ENCODE measurements at places on chromosomes 5 and 9.

- no peak for DNase-seq
Observed at GRCh38 chr5:140348104-140348503, 1.7 kb upstream of the HBEGF start.

DNA sequence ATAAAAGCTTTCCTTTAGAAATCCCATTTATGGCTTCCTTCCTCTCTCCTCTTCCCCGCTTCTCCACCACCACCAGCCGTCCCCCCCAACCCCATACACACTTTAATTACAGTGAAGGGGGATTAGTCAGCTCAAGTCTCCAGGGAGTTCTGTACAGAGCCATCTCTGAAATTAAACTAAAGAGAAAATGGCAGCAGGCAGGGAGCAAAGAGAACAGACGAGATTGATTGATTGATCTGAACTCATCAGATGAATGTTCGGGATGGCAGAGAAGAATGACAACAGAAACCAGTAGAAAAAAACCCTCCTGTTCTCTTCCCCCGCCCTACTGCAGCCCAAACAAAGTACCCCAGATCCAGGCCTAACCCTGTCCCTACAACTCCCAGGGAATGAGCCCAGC lies 241.7 kb upstream of the PANK3 start:
- DNase-seq, result no peak

- DNase-seq, result no peak
Observed at GRCh38 chr5:91110686-91111085, 272.4 kb downstream of the ARRDC3 start.

GRCh38 chr5:120098902-120099535 lies 365.1 kb upstream of the PRR16 start:
- DNase-seq, result no peak

- no peak for DNase-seq
Observed at GRCh38 chr9:36543916-36544315, 28.8 kb upstream of the MELK start.

DNA sequence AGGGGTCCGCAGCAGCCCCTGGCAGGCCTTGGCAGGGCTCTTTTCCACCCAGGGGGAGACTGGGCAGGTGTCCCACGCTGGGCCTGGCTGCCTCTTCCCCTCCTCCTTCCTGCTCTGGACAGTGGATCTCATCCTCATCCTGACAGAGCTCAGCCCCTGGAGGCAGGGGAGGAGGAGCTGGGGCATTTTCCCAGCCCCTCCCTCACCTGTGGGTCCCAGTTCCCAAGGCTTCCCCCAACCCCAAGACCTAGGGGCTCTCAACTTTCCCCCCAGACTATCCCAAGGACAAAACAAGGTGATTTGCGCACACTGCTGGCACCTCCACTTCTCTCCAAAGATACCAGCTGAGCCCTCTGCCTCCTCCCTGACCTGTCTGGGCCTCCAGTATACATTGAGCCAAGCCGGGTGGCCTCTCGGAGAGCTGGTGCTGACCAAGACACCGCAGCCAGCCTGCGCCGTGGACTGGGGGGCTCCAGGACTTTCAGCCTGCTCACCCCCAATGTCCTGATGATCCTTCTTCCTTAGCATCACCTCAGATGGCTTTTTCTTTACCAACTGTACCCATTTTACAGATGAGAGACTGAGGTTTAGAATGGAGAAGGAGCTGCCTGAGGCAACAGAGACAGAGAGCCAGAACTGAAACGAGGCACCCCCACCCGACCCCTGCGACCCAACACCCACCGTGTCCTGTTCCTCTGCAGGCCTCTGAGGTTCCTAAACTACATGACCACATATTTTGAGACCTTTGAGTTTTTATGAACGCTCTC lies 126.6 kb downstream of the BARX1 start:
- DNase-seq, result no peak

DNA sequence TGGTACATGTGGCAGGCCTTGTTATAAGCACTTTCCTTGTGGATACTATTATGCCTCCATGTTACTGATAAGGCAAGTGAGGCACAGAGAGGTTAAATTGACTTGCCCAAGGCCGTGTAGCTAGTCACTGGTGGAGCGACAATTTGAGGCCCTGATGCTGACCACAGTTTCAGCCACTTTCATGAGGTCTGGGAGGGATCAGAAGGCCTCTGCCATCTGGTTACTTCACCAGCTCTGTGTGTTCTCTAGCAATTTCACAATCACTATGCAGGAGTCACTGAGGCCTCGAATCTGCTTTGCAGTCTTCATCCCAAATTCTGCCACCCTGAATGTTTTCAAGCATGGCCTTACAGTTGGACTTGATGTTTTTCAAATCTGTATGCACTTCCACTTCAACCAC lies 9.1 kb downstream of the LRRC70 start:
- no peak for DNase-seq

DNA sequence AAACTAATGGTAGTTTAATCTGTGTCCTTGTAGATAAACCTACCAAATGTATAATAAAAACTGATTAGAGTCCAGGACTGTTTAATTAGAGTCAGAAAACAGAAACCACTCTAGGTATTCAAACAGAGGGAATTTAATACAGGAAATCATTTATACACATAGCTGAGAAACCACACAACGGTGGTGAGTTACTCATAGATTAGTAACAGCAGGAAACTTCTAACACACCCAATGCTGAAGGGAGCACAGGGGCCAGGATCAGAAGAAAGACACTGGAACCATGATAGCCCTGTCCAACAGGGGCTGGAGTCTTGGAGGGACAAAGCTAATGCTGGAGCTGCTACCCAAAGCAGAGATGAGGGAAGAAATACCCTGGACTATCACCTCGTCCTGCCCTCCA lies 321.0 kb downstream of the ACTL7B start:
- no peak for DNase-seq

DNA sequence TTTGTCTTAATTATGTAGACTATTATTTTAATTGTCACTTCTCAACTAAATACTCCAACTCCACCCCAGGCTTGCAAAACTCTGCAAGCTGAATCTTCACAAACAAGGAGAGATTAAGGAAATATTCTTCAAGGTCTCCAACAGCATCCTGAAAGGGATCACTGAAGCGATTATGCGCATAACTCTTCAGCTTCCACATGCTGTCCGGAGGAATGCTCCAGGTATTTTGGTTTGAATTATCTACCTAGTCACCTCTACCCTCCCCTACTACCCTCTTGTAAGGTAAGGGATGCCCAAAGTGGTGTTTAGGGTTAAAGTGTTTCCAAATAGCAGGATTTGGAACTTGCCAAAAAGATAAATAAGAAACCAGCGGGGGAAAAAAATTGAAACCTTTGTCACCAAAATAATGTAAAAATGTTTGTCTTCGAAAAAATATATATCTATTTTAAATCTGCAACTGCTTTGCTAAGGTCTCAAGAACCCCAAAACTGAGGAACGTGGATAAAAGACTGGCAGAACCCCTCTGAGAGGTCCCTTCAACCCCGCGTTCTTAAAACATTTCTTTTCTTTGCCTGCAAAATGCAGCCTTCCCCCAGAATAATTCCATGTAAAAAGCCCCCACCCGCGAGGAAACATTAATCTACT lies 11.6 kb downstream of the PTCH1 start:
- no peak for DNase-seq

- DNase-seq, result no peak
Observed at GRCh38 chr5:157578079-157578780, 2.7 kb upstream of the ADAM19 start.

DNA sequence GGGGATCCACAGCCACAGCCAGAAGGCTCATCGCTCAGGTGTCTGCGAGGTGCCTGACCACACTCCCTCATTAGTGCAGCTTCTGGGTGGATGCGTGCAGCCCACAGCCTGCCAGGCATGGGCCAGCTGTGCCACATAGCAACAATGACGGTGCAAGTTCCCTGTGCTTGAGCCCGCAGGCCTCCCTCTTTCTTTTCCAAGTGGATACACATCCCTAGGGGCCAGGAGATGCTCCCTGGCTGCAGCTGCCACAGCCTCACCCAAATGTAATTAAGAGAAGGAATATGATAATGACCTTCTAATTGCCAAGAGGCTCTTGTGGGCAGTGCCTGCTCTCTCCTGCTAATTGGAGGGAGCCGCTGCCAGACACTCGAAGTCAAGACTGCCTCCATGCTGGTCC lies 116.0 kb upstream of the PPP1R26 start:
- DNase-seq, result no peak

DNA sequence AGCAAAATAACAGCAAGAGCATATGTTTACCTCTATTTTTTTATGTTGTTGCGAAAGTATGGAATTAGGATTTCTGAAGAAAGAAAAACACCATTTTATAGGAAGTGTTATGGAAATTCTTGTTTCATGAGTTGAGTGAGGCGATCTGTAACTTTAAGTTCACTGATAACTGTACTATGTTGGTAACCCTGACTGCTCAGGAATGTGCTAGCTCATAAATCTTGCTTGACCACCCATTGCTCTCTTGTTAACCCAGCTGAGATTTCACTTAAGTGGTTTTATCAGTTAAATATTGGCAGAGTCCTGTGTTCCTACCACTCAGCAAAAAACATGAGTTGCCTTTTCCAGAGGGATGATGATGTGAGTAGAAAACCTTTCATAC lies 91.1 kb upstream of the STARD4 start:
- DNase-seq, result no peak

GRCh38 chr9:136658849-136659535 lies 3.7 kb upstream of the EGFL7 start:
- no peak for DNase-seq

GRCh38 chr5:72121780-72122445 lies 14.6 kb downstream of the MAP1B start:
- DNase-seq, result peak; percentile 62

GRCh38 chr5:142427015-142427364 lies 102.2 kb upstream of the SPRY4 start:
- no peak for DNase-seq

DNA sequence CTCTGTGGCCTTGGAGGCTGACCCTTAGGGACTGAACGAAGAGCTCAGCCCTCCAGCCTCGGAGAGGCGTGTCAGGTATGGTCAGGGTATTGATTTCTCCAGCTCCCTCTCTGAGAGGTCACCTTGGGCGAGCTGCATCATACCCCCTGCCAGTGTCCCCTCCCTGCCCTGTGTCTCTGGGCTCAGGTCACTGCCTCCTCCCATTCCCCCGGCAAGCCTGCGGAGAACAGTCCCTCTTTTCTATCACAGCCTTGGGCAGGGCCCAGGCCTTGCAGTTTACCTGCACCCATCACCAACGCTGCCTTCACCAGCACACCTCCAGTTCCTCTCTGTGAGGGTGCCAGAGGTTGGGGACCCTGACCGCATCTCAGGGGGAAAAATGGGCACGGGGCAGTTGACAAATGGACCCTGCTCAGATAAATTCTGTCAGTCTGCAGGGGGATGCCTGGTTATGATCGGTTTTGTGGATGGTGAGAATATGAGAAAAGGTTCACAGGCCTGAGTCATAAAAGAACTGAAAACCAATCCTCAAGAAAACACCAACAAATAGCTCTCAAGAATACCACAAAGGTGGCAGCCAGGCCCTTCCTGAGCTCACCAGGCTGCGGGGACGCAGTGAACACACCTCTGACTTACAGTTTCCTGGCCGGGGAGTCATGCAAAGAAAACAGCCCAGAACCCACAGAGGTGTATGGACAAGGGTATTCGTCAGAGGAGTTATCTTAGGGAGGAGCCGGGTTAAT lies 24.7 kb upstream of the RXRA start:
- DNase-seq, result no peak

- DNase-seq, result no peak
Observed at GRCh38 chr5:115583474-115583873, 18.8 kb downstream of the TICAM2 start.

DNA sequence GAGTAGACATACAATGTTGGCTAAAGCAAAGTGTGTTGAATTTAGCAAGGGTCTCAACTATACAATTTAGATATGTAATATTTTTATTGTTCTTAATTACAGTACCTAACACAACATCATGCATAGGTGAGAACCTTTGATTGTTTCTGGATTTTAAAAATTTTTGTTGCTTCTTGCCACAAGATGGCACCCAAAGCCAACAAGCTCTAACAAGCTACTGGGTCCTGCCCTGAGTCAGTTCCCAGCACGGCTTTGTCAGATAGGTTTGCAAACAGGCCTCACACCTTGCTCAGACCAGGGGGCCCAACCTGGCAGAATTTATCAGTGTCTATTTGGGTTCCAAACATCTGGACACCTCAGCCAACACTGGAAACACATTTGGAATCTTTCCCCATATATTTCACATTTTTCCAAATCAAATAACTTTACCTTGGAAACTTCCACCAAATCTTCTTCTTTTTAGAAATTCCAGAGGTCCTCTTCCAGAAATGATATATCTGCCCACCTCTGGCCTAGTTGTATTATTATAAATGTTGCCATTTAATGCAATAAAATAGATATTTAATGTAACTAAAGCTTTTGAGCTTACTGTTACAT lies 49.5 kb upstream of the EGFLAM start:
- peak; percentile 27 for DNase-seq

DNA sequence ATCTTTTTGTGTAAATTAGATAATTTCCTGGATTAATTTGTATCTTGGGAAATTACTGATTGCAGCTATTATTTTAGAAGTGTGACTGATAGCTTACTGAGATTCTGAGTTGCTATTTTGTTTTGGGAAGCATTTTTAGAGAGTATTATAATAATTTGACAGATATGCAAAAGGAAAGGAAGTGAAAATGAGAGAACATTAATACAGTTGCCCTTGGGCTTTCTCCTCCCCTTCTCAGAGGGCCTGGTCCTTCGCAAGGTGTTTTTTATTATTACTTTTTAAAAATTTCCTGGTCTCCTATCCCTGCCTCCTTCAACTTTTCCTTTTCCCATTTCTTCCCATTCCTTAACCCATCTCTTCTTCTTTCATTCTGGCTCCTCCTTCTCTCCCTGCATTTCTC lies 32.6 kb downstream of the UBAP1 start:
- no peak for DNase-seq

DNA sequence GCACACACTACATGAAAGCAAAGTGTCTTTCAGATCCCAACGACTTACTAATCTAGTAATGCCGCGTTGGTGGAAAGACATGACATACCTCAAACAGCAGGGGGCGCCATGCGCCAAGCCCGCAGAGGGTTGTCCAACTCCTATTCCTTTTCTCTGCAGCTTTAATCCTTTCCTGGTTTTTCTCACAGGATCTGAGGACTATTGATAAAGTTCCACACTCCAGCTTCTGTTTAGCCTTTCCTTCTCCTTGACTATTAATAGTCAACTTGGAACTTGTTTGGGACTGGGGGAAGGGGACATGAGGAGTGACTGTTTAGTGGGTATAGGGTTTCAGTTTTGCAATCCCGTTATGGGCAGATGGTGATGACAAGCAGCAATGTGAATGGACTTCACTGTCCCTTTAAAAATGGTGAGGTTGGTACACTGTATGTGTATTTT lies 62.9 kb downstream of the OTULIN start:
- DNase-seq, result peak; percentile 70

DNA sequence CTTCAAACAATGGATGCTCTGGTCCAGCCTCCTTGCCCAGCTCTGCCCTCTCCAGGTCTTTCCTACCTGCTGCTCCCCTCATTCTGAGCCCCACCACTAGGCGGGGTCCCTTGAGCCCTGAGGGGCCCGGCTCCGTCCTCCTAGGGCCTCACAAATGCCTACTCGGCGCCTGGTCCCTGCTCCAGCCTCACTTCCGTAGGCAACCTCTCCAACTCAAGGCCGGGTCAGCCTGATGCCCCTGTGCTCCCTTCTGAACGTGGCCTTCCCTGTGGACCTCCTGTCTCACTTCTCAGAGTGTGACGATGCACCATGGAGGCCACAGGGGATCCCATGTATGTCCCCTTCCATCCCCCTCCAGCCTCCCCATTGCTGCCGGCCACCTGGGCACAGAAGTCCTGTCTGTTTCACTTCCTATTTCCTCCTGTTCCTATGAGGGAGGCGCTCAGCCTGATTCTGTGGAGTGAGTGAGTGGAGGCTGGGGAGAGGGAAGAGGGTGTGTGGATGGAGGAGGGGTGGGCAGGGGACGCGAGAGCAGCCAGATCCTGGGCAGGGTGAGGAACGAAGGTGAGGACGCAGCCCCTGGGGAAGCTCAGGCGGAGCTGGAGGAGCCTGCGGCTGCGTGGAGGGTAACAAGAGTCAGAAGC lies 127.2 kb upstream of the FAM120A start:
- no peak for DNase-seq
